ENCODE measurements at places on chromosomes 1 and 21.

DNA sequence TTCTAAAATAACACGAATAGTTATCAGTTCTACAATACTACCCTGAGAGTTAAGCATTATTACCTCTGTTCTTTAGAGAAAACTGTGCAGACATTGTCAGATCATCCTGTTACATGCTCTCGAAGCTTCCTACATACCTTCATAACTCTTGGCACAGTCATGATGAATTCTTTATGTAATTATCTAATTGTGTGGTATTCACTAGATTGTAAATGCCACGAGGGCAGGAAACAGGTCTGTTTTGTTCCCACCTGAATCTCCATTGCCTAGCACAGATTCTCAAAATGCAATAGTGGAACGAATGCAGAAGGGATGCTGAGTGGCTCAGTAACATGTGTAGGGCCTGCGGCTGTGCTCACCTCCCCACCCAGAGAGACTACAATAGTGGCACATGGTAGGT is 3.4 kb downstream of the SYT2 start:
- no peak for DNase-seq

DNA sequence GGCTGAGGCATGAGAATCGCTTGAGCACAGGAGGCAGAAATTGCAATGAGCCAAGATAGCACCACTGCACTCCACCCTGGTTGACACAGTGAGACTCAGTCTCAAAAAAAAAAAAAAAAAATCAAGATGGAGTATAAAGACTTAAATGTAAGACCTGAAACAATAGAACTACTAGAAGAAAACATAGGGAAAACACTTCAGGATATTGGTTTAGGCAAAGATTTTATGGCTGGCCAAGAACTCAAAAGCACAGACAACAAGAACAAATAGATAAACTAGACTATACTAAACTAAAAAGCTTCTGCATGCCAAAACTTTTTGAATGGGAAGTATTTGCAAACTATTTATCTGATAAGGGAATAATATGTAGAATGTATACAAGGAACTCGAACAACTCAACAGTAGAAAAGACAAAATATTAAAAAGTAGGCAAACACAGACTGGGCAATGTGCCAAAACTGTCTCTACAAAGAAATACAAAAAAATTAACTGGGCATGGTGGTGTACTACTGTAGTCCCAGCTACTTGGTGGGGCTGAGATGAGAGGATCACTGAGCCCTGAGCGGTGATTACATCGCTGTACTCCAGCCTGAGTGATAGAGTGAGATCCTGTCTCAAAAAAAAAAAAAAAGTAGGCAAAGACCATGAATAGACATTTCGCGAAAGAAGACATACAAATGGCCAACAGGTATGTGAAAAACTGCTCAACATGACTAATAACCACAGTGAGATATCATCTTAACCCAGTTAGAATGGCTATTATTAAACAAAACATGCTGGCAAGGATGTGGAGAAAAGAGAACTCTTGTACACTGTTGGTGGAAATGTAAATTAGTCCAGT is 25.3 kb downstream of the DTL start:
- DNase-seq: no peak

- DNase-seq: no peak
These were observed 15.2 kb downstream of the OPTC start for GRCh38 chr1:203509135-203509534.

GRCh38 chr1:232863544-232864275 is 58.5 kb downstream of the MAP10 start:
- DNase-seq: no peak

DNA sequence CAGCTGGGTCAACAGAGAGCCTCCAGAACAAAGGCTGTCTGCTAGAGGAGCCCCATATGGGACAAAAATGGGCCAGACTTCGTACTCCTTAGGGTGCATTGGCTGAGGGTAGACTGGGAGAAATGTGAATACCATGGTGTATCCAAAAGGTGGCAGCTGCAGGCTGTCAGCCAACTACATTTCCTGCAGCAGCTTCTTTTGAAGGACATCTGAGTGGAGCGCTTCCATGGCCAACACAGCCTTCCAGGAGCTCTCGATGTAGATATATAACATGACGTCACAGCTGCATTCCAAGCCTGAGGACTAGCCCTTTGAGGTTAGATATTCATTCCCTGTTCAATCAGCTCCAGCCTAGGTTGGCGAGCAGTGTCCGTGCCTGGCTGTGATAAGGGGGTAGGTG is 107.7 kb downstream of the MAB21L3 start:
- DNase-seq: no peak

DNA sequence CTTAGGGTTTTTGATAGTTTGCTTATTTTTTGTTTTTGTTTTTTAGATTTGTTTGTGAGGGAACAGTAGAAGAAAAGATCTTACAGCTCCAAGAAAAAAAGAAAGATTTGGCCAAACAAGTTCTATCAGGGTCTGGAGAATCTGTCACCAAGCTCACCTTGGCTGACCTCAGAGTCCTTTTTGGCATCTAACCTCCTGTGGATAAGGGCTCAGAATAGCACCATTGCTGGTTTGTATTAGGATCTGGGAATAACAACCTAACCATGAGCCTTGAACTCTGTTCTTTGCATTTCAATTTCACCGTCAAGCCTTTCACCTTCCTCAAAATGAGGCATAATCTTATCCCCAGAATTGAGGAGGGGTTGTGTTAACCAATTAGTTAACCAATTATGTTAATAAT is 20.2 kb downstream of the TRIM45 start:
- no peak for DNase-seq

GRCh38 chr1:5953386-5953785 is 38.8 kb downstream of the NPHP4 start:
- DNase-seq: no peak

- no peak for DNase-seq
These were observed 324.1 kb downstream of the BARHL2 start for GRCh38 chr1:90393025-90393424.

Data from activated B cell treated with CpG ODN at 0.5 μM for 24 hours (primary cell).